AG09309 (cell line): ENCODE measurements at places on chromosomes 4 and X.

GRCh38 chrX:119942831-119943184 lies 743 bp downstream of the NKAP start:
- no peak for DNase-seq

DNA sequence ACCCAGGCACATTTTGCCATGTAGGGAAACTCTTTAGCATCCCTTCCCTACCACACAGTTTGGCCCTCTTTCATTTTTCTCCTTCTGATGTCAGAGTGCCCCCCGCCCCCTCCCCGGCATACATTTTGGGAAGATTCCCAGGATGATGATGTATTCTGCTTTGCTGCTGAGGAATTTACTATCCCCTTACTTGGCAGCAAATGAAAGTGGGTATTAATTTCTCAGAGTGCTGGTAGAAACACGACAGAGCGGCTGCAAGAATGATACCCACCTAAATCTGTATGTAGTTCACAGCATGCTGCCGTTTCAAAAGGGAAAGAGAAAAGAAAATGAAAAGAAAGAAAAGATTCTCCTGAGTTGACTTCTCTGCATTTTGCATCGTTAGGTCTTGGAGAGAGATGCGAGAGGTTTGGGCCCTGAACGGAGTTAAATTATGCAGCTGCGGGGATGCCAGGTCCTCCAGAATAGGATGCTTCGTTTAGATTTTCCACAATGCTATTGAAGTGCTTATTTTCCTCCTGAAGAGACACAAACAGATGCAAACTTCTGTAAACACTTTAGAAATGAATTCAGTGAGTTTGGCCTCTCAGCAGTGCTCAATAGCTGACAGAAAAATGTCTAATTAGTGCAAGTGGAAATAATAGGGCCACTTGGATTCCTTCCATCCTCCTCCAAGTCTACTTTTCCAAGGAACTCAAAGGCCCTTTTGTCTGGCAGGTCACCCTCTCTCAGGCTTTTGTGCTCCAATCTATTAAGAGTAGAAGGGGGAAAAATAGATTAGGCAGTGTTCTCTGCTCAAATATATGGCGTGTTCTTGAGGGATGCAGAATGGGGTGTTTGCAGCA lies 106.2 kb downstream of the ALPK1 start:
- no peak for DNase-seq

GRCh38 chr4:11446155-11446811 lies 17.6 kb upstream of the HS3ST1 start:
- DNase-seq = no peak

DNA sequence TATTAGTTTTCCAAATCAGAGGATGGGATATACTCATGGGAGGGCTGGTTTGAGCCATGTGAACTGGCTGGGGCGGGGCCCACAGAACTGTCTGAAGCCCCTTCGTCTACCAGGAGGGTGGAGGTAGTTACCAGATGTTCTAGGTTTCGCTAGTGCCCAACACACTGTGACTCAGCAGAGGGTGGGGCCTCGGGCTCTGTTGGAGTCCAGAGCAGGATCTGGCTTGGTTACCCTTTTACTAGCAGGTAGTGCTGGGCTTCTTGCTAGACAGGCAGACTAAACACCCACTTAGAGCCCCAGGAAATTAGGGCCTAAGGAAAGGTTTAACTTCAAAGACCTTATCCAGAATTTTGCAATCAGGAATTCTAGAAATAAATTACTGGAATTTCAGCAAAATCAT lies 56.2 kb upstream of the CHRDL1 start:
- no peak for DNase-seq

DNA sequence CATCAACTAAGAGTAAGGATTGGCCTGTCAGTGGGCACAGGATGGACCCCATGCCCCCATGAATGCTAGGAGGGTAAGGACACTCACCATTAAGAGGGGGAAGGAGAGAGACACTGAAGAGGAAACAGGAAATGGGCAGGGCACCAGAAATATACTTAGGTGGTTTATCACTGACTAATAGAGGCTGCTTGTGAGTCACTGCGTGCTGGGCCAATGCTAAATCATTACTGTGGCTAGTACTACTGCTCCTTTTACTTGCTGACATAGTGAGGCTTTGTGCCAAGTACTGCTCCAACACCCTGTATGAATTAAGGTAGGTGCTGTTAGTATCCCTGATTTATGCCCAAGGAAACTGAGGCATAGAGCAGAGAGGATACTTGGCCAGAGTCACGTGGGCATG lies 130.4 kb upstream of the FRMPD4 start:
- peak; percentile 40 for DNase-seq

- DNase-seq = no peak
These were observed 746 bp downstream of the PPAT start for GRCh38 chr4:56434599-56435139.

DNA sequence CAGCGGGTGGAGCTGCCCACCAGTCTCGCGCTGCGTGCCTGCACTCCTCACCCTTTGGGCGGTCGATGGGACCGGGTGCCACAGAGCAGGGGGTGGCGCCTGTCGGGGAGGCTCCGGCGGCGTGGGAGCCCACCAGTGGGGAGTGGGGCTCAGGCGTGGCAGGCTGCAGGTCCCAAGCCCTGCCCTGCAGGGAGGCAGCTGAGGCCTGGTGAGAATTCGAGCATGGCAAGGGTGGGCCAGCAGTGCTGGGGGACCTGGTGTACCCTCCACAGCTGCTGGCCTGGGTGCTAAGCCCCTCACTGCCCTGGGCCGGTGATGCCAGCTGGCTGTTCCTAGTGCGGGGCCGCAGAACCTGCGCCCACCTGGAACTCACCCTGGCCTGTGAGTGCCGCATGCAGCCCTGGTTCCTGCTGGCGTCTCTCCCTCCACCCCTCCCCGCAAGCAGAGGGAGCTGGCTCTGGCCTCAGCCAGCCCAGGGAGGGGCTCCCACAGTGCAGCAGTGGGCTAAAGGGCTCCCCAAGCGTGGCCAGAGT lies 746.6 kb upstream of the PABPC4L start:
- no peak for DNase-seq

DNA sequence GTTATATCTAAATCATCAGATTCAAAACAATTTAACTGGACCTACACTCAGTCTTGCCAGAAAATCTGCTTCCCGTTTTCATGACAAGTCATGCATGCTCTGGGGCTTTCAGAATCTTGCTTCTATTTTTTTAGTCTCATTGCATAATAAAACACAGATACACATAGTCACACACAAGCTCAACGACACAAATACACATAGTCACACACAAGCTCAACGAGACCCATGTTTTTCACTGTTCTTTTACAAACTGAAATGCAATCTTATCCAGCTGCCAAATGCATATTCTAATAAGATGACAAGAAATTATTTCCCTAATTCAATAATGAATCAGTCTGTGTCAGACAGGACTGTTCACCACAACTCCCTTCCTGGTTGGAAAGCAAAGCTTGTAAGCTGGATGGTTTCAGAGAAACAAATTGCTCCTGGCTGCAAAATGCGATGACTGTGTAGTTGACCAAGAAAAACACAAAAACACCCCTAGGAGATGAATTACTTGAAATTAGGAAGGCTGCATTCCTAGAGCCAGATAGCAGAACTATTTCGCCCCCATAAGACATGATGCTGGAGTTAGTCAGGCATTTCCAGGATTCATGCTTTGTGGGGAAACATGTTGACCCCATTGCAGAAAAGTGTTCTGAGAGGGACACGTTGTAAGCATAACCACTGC lies 208.7 kb downstream of the CHIC2 start:
- peak; percentile 90 for DNase-seq

DNA sequence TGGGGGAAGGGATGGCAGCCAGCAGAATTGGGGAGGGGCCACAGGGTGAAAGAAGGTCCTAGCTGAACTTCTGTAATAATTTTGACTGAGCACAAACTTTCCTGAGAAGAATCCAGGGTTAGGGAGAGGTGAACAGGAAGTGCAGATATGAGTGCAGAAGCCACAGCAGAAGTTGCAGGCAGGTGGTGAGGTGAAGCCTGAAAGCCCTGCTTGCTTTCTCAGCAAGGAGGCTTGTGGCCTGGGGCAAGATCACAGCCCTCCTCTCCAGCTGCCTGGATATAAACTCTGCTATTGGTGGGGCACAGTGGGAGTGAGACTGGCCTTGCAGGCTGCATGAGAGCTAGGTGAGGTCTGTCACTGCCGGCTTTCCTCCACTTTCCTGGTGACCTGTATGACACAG lies 44.1 kb upstream of the UPRT start:
- DNase-seq = no peak

DNA sequence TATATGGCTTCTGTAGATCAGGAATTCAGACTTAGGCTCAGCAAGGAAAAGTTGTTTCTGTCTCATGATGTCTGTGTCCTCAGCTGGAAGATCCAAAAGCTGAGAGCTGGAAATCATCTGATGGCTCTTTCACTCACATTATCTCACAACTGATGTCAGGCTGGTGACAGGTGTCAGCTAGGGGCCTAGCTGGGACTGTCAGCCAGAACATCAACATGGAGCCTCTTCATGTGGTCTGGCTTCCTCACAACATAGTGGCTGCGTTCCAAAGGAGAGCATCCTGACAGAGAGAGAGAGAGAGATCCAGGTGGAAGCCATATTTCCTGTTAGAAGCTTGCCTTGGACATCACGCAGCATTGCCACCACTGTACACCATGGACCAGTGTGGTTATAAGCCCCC lies 10.6 kb upstream of the INTS6L start:
- no peak for DNase-seq

DNA sequence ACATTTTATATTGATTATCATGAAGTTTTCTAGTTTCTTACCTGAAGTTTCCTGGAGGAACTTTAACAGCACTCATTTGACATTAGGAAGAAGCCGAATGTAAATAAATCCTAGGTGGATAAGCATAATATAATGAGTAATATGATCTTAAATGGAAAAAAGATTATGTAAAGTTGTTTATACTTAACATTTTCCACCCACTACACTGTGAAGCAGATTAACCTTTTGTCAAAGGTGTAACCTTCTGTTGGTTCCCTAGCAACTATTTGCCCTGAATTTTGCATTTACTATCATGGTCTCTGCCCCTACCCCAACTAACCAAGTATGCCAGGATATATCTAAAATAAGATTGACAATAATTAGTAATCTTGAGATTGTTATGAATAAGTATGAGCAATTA lies at the start of gene UGT2A1:
Gene UGT2A1 (minus strand): TSS at position 101 of the 400 bp plus-strand sequence. CDS start 5,603 bp downstream, outside the sequence.
- DNase-seq = no peak

- no peak for DNase-seq
These were observed 105.4 kb downstream of the GPC3 start for GRCh38 chrX:133880032-133880443.

GRCh38 chr4:15318621-15319348 lies 109.0 kb upstream of the C1QTNF7 start:
- no peak for DNase-seq

DNA sequence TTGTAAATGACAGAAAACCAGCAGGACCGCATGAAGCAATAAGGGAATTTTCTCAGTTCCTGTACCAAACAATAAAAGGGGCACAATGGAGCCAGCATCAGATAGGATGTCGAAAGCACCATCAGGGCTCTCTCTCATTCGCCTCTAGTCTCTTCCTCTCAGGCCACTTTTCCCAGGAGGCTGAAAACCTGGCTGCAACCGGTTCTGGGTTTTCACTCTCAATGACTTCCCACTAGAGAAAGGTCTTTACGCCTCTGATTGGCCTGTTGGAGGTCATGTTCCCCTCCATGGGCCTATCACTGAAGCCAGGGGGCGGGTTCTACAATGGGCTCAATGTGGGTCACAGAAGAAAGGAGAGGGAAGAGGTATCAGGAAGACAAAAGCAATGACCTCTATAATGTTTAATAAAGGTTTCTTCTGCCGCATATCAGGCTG lies 29.3 kb downstream of the ZNF827 start:
- DNase-seq = no peak

DNA sequence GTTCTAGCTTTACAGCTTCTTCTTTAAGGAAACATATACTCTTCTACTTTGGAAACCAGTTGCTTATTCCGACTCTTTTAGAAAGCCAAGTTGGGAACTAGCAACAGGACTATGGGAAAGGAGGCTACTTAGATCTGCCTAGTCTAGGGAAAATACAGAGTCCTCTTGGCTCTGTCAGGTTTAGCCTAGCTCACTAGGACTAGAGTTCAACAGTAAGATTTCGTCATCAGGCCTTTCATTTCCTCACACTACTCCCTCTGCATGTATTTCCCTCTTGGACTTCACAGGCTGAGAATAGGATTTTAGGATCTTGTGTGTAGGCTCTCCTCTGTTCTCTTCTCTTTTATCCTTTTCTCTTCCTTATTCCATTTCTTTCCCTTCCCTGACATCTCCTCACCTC lies 409.8 kb downstream of the AR start:
- DNase-seq = no peak

DNA sequence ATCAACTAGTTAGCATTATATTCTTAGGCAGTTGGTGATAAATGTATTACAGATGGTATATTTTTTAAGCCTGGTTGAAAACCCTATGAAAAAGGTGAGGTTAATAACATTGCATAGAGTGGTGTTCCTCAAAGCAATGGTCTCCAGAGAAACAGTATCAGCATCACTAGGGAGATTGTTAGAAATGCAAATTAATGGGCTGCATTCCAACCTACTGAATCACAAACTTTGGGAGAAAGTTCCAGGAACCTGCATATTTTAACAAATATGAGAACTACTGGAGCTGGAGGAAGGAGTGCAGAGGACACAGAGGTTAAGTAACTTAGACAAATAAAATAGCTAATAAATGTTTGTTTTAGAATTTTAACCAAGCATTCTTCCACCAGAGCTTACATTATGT lies 166.9 kb upstream of the PCDH10 start:
- DNase-seq = no peak

DNA sequence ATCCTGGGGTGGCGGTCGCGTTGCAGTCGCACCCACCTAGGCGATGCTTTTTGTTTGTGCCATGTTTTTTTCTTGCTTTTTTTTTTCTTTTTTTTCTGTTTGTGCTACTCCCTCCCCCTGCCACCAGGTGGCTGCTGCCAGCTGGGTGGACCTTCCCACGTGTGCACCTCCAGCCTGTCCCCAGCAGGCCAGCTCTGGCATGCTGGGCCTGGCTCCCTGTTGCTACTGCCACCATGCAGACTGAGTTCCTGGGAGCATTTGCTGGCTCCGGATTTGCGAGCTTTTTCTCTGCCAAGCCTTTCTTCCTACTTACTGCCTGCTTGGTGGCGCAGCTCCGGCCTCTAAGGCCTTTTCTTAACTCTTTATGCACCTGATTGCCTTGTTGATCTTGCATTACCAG lies 161.2 kb upstream of the WDFY3 start:
- no peak for DNase-seq

DNA sequence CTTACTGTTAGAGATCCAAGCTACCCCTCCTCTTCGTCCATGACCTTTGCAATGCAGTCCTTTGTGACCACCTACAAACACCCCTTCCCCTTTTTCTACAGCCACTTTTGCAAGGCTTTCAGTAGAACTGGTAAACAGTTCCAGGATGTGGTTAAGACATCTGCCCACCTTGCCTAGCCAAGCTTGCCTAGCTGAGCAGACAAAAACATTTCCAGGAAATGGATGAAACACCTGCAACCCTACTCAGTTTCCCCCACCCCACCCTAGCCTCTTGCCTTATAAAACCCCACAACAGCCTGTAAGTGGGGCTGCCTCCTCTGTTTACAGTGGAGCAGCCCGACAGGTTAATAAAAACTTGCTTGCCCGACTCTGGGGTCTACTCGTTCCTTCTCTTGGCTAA lies 133.8 kb downstream of the ZC4H2 start:
- no peak for DNase-seq

GRCh38 chr4:156193800-156194199 lies 240.1 kb upstream of the CTSO start:
- DNase-seq = no peak

GRCh38 chrX:55451990-55452832 lies at the start of gene MAGEH1:
MAGEH1 (plus strand) TSS chrX:55452127; CDS start chrX:55452375, 248 bp downstream.
- peak; percentile 23 for DNase-seq
